Endothelial cell (in vitro differentiated cells): ENCODE measurements at places on chromosomes 7 and 10. TPM values are rescaled to one million over a fixed set of nuclear protein-coding genes. Genes with fewer than 3 reads are reported as not detected.
A peak's percentile ranks its signal among the peaks of the same experiment; 100 is the strongest.

DNA sequence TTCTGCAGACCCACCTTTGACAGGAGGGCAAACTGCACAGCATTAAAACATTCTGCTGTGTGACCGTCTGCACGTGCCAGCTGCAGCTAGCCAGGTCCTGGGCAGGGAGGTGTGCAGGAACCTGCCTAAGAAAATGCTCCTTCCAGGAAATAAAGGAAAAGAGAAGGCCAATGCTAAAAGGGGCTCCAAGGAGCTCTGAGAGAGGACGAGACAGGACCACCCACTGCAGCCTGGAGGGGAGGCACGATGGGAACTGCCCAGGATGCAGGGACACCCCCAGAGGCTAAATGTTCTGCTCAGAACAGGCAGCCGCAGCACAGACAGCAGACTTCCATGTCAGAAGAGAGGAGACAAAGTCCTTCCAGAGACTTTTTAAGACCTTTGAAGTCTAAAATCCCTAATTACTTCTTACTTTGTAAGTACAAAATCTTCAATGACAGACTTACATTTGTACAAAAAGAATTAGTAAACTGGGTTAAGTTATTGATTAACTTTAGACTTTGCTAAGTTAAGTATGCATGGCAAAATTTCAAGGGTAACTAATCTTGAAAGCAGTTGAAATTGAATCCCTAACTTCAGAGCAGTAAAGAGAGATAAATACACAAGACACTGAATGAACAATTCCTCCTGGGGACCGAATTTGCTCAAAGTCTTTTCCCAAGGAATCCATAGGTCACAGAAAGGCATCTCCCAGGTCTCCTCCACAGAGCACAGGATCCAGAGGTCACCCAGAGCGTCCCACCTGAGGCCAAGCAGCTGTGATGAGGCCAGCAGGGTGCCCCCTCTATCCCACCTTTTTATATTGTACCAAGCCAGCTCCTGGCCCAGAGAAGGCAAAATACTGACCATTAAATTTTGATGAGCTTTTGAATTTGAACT is 21.5 kb downstream of the HSPA12A start:
- H3K4me1 ChIP-seq, result no peaks in the 10 kb centered on the region
- no peaks in the 10 kb centered on the region for H3K27me3 ChIP-seq
- DNase-seq, result no peak
- no peak overlapping the region for H3K27ac ChIP-seq

The CC2D2B gene
- total RNA-seq, result 2.1 TPM

GRCh38 chr10:25695586-25695985 is 238.4 kb upstream of the MYO3A start:
- H3K36me3 ChIP-seq, result no peaks in the 10 kb centered on the region
- DNase-seq, result no peak
- H3K4me1 ChIP-seq, result peaks cover 8% of the 10 kb centered on the region
- H3K4me3 ChIP-seq, result no peak overlapping the region
- H3K27me3 ChIP-seq, result peaks cover 4% of the 10 kb centered on the region
- H3K27ac ChIP-seq, result no peak overlapping the region

- H3K4me1 ChIP-seq, result peaks cover 25% of the 10 kb centered on the region
- H3K4me3 ChIP-seq, result no peak overlapping the region
- no peaks in the 10 kb centered on the region for H3K36me3 ChIP-seq
- H3K27ac ChIP-seq, result no peak overlapping the region
- no peak for DNase-seq
- H3K27me3 ChIP-seq, result peaks cover 3% of the 10 kb centered on the region
Measured at GRCh38 chr10:75841266-75841665, 409.8 kb downstream of the LRMDA start.

- H3K4me1 ChIP-seq, result no peaks in the 10 kb centered on the region
- H3K27ac ChIP-seq, result no peak overlapping the region
- H3K4me3 ChIP-seq, result no peak overlapping the region
- H3K27me3 ChIP-seq, result no peaks in the 10 kb centered on the region
- no peaks in the 10 kb centered on the region for H3K36me3 ChIP-seq
- DNase-seq, result no peak
Measured at GRCh38 chr7:125197731-125198393, 268.2 kb upstream of the POT1 start.

DNA sequence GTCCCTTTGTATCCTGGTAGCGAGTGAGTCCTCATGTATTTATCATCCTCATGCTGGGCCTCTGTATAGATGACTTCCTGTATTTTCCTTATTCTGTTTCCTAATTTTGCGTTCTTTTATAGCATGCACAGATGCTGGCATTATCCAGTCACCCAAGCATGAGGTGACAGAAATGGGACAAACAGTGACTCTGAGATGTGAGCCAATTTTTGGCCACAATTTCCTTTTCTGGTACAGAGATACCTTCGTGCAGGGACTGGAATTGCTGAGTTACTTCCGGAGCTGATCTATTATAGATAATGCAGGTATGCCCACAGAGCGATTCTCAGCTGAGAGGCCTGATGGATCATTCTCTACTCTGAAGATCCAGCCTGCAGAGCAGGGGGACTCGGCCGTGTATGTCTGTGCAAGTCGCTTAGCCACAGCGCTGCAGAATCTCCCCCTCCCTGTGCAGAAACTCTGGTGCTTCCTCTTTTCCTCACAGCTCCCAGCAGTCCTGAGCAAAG is 183.1 kb upstream of the PRSS58 start:
- no peak for DNase-seq
- H3K27ac ChIP-seq, result no peak overlapping the region
- H3K4me3 ChIP-seq, result no peak overlapping the region
- H3K27me3 ChIP-seq, result peaks cover 3% of the 10 kb centered on the region
- H3K36me3 ChIP-seq, result no peaks in the 10 kb centered on the region

GRCh38 chr7:16660702-16661464 is 14.9 kb downstream of the BZW2 start:
- H3K27ac ChIP-seq, result no peak overlapping the region
- no peak for DNase-seq
- H3K36me3 ChIP-seq, result peaks cover 7% of the 10 kb centered on the region
- peaks cover 39% of the 10 kb centered on the region for H3K4me1 ChIP-seq

- H3K36me3 ChIP-seq, result peaks cover 11% of the 10 kb centered on the region
- peaks cover 19% of the 10 kb centered on the region for H3K27me3 ChIP-seq
- H3K27ac ChIP-seq, result peak overlapping the region; percentile 48
- peak overlapping the region; percentile 93 for H3K4me3 ChIP-seq
- H3K4me1 ChIP-seq, result peaks cover 37% of the 10 kb centered on the region
Measured at GRCh38 chr7:149774237-149775175, 1.1 kb upstream of the ZNF467 start.

- no peak overlapping the region for H3K4me3 ChIP-seq
- DNase-seq, result no peak
- H3K27me3 ChIP-seq, result peaks cover 3% of the 10 kb centered on the region
- no peak overlapping the region for H3K27ac ChIP-seq
Measured at GRCh38 chr10:49135575-49136313, 1.9 kb upstream of the FAM170B start.

GRCh38 chr10:11113156-11113555 is 95.5 kb downstream of the CELF2 start:
- no peak overlapping the region for H3K27ac ChIP-seq
- DNase-seq, result no peak
- no peaks in the 10 kb centered on the region for H3K27me3 ChIP-seq

The ITIH5 gene
- 0.36 TPM for total RNA-seq

- no peaks in the 10 kb centered on the region for H3K36me3 ChIP-seq
- H3K4me1 ChIP-seq, result peaks cover 5% of the 10 kb centered on the region
- H3K27ac ChIP-seq, result no peak overlapping the region
Measured at GRCh38 chr10:86374664-86375063, 8.1 kb upstream of the GRID1 start.

The PNLIPRP3 gene
- total RNA-seq, result not detected

- no peak overlapping the region for H3K27ac ChIP-seq
- no peaks in the 10 kb centered on the region for H3K27me3 ChIP-seq
- H3K36me3 ChIP-seq, result no peaks in the 10 kb centered on the region
- no peak overlapping the region for H3K4me3 ChIP-seq
Measured at GRCh38 chr10:104447331-104447730, 93.7 kb downstream of the CFAP58 start.

DNA sequence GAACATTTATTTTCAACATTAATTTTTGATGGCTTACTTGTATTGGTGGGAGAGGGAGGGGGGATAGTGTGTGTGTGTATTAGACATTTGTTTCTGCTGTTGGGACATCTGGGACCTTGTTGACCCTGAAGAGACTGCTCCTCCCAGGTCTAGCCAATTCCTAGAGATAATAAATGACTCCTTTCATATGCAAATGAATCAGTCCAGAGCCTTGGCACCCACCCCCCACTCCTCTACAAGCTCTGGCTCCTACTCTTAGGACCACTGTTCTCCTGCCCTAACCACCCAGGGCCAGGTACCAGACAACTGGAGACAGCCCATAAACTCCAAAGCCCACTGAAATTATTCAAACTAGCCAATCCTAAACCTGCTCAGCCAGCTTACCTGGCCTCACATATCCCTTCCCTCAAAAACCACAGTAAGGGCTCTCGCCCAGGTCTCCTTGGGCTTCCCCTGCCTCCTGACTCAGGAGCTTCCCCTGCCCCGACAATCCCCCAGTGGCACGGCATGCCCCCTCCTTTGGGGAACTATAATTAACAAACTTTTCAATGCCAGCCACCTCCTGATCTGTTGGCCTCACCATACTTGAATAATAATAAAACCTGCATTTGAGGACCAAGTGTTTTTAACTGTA is 233.3 kb downstream of the ELMO1 start:
- H3K4me1 ChIP-seq, result peaks cover 14% of the 10 kb centered on the region
- peaks cover 4% of the 10 kb centered on the region for H3K27me3 ChIP-seq
- no peak for DNase-seq
- H3K27ac ChIP-seq, result no peak overlapping the region
- no peak overlapping the region for H3K4me3 ChIP-seq

DNA sequence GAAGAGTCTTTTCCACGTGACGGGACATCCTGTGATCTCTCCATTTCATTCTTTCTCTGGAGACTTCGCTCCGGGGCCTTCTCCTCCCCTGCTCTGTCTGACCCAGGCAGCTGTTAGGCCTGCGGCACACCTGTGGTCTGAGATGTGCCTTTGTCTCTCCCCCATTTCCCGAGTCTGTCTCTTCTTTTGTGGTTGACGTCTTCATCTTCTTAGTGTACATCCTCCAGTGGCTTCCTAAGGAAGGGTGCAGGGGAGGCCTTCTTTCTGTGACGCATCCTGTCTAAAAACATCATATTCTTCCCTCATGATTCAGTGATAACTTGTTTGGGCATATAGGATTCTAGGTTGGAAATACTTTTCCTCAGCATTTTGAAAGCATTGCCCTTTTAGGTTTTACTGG is 17.2 kb upstream of the ATP6V0E2 start:
- H3K27ac ChIP-seq, result no peak overlapping the region
- peaks cover 7% of the 10 kb centered on the region for H3K27me3 ChIP-seq
- H3K4me3 ChIP-seq, result no peak overlapping the region
- peaks cover 18% of the 10 kb centered on the region for H3K36me3 ChIP-seq

- H3K27ac ChIP-seq, result no peak overlapping the region
- no peaks in the 10 kb centered on the region for H3K36me3 ChIP-seq
- peaks cover 2% of the 10 kb centered on the region for H3K27me3 ChIP-seq
- no peak overlapping the region for H3K4me3 ChIP-seq
Measured at GRCh38 chr10:4070184-4070583, 285.2 kb upstream of the KLF6 start.

GRCh38 chr7:158829021-158829341 is 328 bp downstream of the ESYT2 start:
- peak overlapping the region; percentile 94 for H3K4me3 ChIP-seq
- peak; percentile 56 for DNase-seq
